Mesenchymal stem cell (in vitro differentiated cells and primary cell): ENCODE measurements at places on chromosomes 2 and 18.

DNA sequence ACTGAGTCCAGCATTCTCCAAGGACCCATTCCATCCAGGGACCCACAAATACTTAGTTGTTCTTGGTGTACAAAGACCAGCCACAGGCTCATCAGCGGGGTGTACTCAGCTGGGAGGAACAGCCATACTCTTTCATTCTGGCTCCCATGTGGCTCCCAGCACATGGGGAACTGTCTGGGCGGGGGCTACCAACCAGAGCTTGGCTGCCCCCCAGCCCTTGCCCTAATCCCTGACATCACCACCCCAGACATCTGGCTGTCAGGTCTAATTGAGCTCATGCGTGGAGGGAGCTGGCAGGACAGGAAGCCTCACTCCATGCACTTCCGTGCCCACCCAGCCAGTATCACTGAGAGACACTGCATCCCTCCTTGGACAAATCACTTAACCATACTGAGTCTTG, 283.6 kb downstream of the DYSF start:
- H3K36me3 ChIP-seq = no peaks in the 10 kb centered on the region
- no peak for DNase-seq
- no peaks in the 10 kb centered on the region for H3K27me3 ChIP-seq

- H3K4me3 ChIP-seq = no peak overlapping the region
- peak; percentile 28 for DNase-seq
- no peak overlapping the region for H3K27ac ChIP-seq
- H3K27me3 ChIP-seq = no peaks in the 10 kb centered on the region
- no peaks in the 10 kb centered on the region for H3K4me1 ChIP-seq
Observed at GRCh38 chr18:27674411-27674810, 489.3 kb upstream of the CHST9 start.

GRCh38 chr2:70938586-70938950, 2.9 kb downstream of the ATP6V1B1 start:
- no peak overlapping the region for H3K4me3 ChIP-seq
- no peak for DNase-seq
- H3K4me1 ChIP-seq = peaks cover 18% of the 10 kb centered on the region
- H3K27ac ChIP-seq = no peak overlapping the region
- H3K27me3 ChIP-seq = peaks cover 41% of the 10 kb centered on the region
- H3K36me3 ChIP-seq = no peaks in the 10 kb centered on the region

DNA sequence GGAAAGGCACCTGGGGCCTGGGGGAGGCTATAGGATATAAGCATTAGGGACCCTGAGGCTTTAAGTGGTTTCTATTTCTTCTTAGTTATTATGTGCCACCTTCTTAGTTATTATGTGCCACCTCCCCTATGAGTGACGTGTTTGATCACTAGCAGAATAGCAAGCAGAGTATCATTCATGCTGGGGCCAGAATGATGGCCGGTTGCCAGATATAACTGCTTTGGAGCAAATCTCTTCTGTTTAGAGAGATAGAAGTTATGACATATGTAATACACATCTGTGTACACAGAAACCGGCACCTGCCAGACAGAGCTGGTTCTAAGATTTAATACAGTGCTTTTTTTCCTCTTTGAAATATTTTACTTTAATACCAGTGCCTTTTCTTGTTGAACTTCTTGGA, 29.4 kb downstream of the LIPG start:
- DNase-seq = no peak
- no peak overlapping the region for H3K27ac ChIP-seq
- H3K27me3 ChIP-seq = no peaks in the 10 kb centered on the region
- no peaks in the 10 kb centered on the region for H3K36me3 ChIP-seq

GRCh38 chr18:40437517-40437916, 1517.5 kb upstream of the PIK3C3 start:
- no peak overlapping the region for H3K4me3 ChIP-seq
- H3K27ac ChIP-seq = no peak overlapping the region
- H3K4me1 ChIP-seq = no peaks in the 10 kb centered on the region
- no peaks in the 10 kb centered on the region for H3K36me3 ChIP-seq
- no peaks in the 10 kb centered on the region for H3K27me3 ChIP-seq

DNA sequence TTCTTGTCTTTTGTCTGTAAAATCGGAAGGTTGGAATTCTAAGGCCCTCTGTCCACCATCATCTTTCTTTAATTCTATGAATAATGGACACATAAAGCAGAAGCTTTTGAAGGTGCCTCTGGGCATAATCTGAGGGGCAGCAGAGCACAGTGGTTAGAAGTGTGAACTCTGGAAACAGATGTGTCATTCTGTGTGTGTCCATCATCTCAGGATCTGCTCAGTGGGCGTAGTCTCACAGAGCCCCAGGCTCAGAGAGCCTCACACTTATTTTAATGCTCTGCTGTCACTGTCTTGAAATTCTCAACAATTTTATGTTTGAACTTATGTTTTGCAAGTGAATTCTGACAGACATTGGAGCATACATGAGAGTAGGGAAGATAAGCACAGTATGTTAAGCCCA, 31.0 kb upstream of the CCDC93 start:
- no peak overlapping the region for H3K4me3 ChIP-seq
- DNase-seq = no peak
- no peak overlapping the region for H3K27ac ChIP-seq
- H3K4me1 ChIP-seq = no peaks in the 10 kb centered on the region
- H3K27me3 ChIP-seq = peaks cover 14% of the 10 kb centered on the region
- no peaks in the 10 kb centered on the region for H3K36me3 ChIP-seq

- no peak overlapping the region for H3K27ac ChIP-seq
- no peaks in the 10 kb centered on the region for H3K4me1 ChIP-seq
- no peaks in the 10 kb centered on the region for H3K27me3 ChIP-seq
- no peak for DNase-seq
Observed at GRCh38 chr2:148044322-148044721, 23.4 kb downstream of the MBD5 start.

GRCh38 chr2:86186431-86186830, 8.8 kb downstream of the IMMT start:
- DNase-seq = no peak
- H3K4me3 ChIP-seq = no peak overlapping the region
- peaks cover 27% of the 10 kb centered on the region for H3K36me3 ChIP-seq

DNA sequence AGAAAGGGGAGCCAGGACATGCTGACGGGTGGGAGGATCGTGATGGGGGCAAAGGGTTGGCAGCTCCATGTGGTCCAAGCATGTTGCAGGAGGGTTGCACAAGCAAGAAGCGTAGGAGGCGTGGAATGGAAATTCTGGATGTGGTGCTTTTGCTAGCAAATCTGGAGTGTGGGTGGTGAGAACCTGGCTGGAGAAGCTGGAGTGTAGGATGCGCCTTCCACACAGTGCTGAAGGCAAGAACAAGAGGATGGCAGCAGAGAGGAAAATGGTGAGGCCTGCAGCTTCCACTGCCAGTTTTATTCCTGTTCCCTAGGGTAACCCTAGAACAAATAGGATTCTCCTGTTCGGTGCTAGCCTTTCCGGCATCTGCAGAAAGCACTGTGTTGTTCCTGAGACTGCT, 22.4 kb downstream of the CREG2 start:
- no peaks in the 10 kb centered on the region for H3K4me1 ChIP-seq
- H3K4me3 ChIP-seq = no peak overlapping the region
- H3K27me3 ChIP-seq = peaks cover 14% of the 10 kb centered on the region

GRCh38 chr2:203401-203800, 60.4 kb downstream of the SH3YL1 start:
- H3K36me3 ChIP-seq = no peaks in the 10 kb centered on the region
- H3K27me3 ChIP-seq = no peaks in the 10 kb centered on the region
- no peak for DNase-seq
- no peaks in the 10 kb centered on the region for H3K4me1 ChIP-seq
